ENCODE measurements at places on chromosomes 2 and 18.

GRCh38 chr18:48191494-48191893, 217.7 kb downstream of the ZBTB7C start:
- DNase-seq = no peak

- DNase-seq = no peak
These were observed 560.4 kb upstream of the KLHL29 start for GRCh38 chr2:22824618-22825017.

DNA sequence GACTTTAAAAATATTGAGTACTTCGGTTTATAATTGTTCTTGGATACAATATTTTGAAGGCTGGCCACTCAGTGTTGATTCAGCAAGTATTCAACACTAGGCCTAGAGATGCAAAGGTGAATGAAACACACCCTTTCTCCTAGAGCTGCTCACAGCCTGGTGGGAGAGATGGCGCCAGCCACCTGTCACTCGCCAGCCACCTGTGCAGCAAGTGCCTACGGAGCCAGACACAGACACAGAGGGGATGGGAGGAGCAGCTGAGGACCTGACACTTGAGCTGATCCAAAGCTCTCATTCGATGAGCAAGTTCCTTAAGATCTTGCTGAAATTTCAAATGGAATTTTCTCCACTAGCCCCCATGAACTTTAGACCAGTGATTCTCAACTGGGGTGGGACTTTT, 151.1 kb upstream of the RIOK3 start:
- no peak for DNase-seq

DNA sequence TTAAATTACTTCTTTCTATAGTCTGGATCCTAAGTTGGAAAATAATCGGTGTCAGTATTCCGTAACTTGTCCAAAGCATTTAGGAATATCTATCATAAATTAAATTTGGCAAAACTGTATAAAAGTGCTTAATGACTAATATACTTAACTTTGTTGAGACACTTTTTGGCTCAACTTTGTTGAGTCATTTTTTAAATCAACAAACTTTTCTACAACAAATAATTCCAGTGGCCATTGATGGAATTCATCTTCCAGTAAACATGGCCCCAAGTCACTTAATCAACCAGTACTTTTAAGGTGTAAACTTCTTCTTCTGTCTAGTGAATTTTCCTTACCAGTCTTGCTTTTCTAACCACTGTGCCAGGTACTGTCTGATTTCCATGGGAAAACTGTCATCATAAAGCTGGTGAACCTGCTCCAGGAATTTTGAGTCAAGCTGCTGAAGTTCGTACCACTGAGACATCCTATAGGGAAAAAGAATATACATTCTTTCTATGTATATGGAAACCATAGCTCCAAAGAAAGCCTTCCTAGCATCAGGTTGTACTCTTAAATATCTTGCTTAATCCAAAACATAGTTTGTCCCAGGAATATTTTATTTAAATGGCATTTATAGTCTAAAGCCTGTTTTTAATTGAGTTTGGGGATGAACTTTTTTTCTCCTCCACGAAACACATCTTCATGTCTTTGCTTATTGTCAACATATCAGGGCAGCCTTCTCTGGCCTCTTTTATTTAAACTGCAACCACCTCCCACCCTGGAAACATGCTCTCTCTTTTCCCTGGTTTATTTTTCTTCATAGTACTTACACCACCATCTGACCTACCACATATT, 4.2 kb downstream of the STAT1 start:
- DNase-seq = no peak

DNA sequence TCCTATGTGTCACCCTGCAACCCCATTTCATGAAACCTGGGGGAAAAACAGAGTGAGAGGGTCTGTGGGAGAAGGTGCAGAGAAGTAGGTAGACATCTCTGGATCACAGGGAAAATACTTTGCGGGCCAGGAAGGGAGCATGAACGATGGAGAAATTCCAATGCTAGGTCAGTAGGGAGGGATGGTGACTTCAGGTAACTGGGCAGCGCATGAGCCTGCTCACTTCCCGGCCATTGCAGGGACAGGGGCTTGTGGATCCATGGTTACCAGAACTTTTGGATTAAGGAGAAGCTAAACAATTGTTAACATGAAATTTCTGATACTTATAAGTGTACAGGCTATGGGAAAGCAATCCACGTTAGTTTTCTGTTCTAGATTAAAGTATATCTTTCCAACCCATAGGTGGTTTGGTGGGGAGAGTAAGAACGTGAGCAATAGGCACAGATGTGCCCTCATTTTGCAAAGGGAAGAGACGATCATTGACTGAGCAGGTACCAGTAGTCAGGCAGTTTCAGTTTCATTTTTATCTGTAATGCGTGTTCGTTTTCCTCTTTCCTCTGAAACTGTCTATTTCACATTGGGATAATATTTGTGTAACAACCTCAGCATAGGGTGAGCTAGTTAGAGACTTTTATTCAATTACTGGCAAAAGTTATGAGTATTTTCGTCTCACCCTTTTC, 65.0 kb downstream of the NYAP2 start:
- no peak for DNase-seq

- no peak for DNase-seq
These were observed 208.1 kb downstream of the VAPA start for GRCh38 chr18:10121786-10122515.

- DNase-seq = no peak
These were observed 136.1 kb downstream of the SMAD7 start for GRCh38 chr18:48814490-48815178.

DNA sequence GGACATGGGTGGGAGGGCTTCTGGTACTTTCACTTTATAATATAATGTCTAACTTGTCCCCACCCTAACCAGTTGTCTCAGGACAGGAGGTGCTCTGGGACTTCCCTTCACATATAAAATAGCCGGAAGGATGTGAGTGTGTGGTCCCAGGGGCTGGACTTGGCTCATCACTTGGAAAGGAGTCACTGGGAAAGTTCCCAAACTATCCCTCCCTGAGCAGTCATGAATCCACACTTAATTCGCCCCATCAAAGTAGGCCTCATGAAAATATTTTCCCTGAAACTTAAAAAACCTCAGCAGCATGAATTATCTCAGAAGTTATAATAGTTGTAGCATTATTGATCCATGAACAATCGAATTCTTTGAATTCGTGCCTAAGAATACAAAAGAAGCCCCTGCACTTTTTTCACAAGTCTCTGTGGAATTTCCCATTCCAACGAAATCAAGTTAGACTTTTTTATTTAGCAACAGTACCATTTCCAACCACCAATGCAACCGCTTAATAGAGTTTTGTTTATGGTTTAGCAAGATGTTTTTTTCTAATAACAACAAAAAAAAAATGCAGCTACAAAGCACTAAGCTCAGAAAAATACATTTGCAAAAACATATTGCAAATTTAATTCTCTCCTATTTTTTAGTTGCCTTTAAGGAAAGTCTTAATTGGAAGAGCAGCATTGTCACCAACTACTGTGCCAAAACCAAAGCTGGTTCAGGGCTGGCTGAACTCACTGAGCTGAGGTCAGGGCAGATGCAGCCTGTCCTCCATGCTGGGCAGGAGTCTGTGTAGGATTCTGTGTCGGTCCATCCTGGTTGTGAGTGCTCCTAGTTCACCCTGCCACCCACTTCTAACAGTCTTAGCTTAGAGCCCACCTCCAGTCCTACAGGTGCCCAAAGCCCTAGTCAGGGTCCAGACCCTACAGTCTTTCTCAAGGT, 68.8 kb upstream of the SPTBN1 start:
- no peak for DNase-seq

- DNase-seq = no peak
These were observed 29.2 kb upstream of the KCNS3 start for GRCh38 chr2:17849275-17849674.

DNA sequence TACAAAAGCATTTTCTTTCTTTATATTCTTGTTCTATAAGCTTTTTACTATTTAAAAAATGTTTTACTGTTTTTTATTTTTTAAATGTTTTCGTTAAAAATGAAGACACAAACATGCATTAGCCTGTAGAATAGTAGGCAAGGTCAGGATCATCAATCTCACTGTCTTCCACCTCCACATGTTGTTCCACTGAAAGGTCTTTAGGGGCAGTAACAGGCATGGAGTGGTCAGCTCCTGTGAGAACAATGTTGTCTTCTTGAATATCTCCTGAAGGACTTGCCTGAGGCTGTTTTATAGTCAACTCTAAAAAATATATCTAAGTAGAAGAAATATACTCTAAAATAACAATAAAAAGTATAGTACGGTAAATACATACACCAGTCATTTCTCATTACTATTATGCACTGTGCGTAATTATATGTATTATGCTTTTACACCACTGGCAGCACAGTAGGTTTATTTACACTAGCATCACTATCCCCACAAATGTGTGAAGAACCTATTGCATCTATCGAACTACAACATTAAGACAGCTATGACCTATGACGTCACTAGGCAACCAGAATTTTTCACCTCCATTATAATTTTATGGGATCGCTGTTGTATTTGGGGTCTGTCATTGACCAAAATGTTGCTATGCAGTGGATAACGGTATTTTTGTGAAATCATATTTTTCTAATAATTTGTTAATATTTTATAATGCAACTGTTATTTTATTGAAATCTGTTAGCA, 764.3 kb downstream of the METTL4 start:
- no peak for DNase-seq

DNA sequence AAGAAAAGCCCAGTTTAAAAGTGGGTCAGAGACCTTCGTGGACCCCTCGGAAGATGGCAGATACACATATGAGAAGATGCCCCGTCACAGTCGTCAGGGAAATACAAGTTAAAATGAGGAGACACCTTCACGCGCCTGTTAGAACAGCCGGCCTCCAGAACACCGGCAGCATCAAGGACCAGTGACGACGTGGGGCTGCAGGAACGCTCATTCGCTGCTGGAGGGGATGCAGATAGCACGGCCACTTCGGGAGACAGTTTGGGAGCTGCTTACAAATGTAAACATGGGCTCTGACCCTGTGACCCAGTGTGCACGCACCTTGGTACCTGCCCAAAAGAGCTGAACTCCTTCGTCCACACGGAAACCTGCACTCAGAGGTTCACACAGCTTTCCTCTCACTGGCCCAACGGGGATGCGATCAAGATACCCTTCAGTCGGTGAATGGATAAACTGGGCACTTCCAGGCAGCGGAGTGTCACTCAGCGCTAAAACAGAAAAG, 83.7 kb upstream of the CTDP1 start:
- DNase-seq = no peak

DNA sequence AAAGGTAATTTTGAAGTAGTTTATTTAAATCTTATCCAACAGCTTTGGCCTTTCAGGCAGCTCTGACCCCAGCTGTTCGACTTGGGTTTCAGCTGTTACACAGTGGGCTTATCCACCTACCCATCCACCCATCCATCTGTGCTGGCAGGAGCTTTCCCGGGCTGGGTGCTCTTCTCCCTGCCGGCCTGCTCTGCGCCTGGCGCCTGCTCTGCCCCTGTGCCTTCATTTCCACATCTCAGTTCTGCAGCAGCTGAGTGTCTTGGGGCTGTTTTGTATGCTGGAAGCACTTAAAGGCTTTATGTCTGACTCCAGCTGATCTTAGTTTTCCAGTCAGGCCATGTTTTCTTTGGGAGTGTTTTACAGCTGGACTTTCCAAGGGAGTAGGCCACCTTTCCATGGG, 24.2 kb downstream of the LDLRAD4 start:
- DNase-seq = no peak

DNA sequence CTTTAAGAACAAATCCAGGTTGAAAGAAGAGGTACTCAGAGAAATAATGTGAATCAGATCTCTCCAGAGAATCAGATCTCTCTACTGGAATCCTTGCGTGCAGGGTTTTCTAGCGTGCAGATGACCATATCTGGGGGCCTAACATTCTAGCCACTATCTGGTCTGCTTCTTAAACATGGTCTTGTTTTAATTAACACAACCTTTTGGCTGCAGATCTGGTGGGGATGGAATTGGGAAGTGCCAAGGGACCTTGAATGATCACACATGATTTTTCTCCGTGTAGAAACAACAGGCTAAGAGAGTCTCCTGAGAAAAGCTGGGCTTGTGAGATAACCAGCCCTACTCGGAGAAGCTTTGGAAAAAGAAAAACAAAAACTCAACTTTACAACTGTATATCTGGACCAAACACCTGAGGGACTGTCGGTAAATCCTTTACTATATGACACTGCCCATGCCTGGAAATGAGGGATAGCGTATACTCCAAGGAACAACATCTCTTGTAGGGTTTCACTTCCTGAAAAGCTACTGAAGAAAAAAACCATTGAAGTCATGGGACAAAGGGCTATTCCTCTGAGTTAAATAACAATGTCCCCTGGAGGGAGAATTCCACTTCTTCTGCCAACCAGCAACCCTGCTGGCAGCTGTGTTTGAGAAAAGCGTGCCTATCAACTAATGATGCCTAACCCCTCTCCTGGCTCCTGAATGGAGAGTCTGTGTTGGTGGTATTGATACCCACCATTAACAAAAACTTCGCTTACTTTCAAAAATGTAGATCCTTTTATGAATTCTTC, 171.0 kb upstream of the REV1 start:
- DNase-seq = no peak

DNA sequence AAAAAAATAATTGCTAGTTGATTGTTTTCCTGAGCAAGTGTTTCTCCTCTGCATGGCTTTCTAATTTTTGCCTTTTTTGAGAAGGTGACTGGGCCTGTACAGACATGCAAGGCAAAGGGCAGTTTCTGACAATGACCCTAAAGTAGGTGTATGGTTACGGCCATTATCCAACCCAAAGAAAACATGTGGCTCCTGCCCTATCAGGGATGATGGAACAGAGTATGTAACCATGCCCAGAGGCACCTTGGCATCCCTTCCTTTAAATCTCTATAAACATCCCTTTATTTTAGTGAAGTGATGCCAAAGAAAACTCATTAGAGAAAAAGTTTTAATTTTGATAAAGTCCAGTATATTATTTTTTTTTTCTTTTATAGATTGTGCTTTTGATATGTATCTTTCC, 217.5 kb downstream of the LPIN1 start:
- DNase-seq = no peak

DNA sequence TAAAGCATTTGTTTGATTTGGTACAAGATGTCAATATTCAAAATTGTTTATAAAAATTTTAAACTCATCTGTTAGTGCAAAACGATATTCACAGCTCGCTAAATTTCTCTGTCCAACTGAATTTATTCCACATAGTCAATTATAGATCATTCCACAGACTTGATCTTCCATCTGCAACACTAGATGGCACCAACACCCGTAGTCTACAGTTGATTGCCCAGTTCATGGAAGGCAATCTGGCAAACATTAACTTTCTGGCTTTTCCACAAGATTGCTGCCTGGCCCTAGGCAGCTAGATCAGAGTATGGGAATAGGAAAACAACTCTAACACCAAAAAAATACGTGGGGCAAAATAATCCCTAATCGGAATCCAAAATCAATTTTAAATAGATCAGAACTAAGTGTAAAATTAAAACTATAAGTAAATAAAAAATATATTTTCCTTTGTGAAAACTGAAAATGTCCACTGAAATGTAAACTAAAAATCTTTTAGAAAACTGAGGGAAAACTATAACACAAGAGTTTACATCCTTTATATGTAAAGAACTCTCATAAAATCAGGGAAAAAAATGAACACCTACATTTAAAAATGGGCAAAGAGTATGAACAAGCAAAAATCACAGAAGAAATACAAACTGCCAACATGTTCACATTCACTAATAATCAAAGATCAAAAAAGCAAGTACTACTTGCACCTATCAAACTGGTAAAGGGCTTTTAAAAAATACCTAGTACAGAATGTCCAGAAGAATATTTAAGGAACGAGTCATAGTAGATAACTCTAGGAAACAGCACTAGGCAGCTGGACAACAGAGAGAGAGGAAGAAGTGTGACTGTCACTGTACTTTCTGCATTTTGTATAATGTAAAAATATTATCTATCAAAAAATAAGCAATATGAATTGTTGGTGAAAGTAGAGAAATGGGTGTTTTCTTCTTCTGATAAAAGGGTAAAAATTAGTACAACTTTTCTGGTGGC, 35.0 kb downstream of the RTN4 start:
- DNase-seq = peak; percentile 47

- DNase-seq = no peak
These were observed 15.9 kb downstream of the FAM210A start for GRCh38 chr18:13710414-13710831.

Measured in NCI-H1048 (cell line).